Fibroblast of skin of left biceps (primary cell): ENCODE measurements at places on chromosomes 3 and 15.

DNA sequence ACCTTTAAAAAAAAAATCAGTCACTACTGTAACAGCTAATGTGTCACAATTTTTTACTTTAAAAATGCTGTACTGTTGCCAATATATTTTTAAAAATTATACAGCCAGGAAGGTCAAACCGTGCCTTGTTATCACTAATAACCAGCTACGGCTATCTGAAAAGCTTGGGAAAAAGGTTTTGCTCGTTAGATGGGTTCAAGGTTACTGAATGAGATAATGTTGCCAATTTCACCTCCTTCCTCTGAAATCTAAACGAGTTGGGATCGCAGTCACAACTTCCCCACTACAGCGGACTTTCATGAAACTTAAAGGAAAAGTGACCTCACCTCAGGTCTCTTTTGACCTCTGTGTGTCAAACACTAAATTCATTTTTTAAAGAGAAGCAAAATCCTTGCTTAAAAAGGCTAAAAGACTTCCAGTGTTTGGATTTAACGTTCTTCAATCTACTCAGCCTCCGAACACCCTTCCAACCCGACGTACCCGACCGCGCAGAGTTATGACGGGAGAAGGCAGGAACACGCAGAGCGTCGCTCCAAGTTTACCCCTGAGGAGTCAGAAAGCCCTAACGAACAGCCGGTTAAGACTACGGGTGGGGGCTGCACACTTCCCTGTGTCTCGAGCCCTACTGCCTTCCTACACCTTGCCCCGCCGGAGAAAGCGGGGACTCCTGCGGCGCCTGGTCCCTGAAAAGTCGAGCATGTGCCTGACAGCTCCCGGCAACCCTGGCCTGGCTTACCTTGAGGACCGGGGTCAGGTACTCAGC lies 860 bp downstream of the ATG3 start:
- peak; percentile 57 for DNase-seq

- peak; percentile 92 for DNase-seq
Observed at GRCh38 chr3:16064642-16065414, 109.7 kb upstream of the GALNT15 start.

- DNase-seq: no peak
Observed at GRCh38 chr15:47861111-47861903, 144.0 kb downstream of the SEMA6D start.

GRCh38 chr3:196227629-196228493 lies 11.5 kb downstream of the SLC51A start:
- DNase-seq: no peak

DNA sequence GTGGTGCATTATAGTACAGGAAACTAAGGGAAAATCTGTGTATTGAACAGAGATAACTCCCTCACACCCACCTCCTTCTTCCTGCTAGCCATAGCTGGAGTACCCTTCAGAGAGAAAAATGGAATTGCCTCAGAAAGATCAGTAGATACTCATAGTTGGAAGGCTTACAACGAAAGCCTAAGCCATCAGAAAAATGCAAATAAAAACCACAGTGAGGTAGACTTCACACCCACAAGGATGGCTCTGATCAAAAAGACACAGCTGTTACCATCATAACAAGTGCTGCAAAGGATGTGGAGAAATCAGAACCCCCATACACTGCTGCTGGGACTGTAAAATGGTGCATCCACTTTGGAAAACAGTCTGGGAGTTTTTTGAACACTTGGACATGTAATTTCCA lies 7.4 kb upstream of the DLG1 start:
- no peak for DNase-seq

GRCh38 chr3:24389108-24390090 lies 105.3 kb downstream of the THRB start:
- DNase-seq: no peak

GRCh38 chr3:58117561-58118181 lies 93.1 kb downstream of the DNASE1L3 start:
- DNase-seq: peak; percentile 20

DNA sequence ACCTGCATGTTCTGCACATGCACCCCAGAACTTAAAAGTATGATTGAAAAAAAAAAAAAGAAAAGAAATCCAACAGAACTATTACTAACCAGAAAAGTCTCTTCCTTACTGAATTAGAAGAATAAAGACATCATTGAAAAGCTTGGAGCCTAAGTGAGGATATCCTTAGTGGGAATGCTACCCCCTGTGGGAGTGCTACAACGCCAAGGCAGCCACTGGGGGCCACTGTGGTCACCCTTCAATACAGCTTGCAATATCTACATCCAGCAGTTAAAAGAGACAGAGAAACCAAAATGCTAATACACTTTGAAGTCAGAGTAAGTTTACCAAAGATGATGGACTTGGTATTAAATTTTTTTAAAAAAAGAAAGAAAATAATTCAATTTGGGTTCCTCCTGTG lies 292.0 kb downstream of the PLCL2 start:
- no peak for DNase-seq

DNA sequence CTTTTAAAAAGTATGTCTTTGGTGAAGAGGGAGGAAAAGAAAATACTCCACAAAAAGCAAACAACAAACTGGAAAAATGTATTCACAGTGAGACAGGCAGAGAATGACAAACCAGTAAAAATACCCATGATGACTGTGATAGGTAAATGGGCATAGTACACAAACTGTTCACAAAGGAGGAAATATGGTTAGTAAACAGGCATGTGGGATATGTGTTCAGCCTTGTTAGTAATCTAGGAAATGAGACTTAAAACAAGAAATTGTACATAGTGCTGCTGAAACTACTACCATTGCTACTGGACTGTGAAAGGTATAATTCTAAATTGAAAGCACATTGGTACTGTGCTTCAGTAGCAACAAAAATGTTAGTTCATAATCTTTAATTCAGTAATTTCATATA lies 50.1 kb downstream of the UBE2E2 start:
- DNase-seq: no peak

GRCh38 chr3:50179710-50180109 lies 11.7 kb upstream of the GNAT1 start:
- no peak for DNase-seq

DNA sequence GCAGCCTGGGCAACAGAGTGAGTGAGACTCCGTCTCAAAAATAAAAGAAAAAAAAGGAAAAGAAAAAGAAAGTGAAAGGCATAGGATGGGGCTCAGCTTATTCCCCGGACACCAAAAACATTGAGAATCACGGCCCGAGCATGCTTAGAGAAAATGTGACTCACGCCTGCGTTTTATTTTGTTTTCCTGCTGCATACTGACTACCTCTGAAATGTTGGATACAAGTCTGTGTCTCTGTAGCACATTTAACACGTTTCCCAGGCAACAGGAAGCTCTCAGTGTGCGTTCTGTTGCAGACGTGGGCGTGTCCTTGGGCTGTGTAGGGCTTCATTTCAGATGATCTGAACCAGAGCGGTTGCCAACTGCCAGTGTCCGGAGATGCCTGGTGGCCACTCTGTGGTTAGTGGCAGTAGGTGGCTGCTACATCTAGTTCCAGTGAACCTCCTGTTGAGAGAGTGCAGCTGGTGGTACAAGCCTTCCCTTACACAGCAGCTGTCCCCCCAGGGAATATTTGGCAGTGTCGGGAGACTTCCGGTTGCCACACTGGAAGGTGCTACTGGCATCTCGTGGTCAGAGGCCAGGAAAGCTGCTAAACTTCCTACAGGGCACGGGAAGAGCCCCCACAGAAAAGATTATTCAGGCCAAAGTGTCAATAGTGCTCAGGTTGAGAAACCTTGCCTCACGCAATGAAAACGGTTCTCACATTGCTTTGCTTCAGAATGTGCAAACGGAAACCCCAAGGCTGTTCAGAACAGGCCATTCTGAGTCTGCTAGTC lies 3.0 kb downstream of the SLC51A start:
- peak; percentile 42 for DNase-seq

DNA sequence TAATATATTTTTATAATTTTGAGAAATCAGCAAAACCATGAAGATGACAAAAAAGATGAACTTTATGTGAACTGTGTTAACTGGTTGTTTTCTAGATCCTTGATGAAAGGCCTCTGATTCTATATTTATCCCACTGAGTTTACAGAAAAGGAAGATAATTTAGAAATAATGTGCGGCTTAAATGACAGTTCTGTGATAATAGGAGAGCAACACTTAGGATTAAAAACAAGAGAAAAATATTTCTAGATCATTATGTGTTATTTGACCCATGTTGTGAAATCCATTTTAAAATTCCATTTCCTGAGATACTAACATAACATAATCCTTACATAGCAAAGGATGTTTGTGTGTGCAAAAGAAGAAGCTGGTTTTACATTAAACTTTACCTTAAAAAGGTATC lies 598.0 kb downstream of the DIPK2A start:
- DNase-seq: no peak

DNA sequence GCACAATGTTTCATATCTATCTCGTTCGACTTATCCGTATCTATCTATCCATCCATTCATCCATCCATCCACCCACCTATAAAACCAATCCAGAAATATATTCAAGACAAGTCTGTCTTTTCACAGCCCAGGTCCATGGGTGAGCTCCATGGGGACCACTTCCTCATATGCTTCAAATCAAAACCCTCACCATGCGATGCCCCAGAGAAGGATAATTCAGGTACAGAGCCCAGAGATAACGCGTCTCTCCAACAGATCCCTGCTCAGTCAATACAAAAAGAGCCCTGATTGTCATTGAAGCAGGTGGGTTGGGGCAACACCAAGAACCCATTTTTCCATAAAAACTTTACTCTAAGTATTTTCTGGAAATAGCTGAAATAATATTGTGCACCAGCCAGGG lies 47.2 kb downstream of the PCSK6 start:
- DNase-seq: no peak

DNA sequence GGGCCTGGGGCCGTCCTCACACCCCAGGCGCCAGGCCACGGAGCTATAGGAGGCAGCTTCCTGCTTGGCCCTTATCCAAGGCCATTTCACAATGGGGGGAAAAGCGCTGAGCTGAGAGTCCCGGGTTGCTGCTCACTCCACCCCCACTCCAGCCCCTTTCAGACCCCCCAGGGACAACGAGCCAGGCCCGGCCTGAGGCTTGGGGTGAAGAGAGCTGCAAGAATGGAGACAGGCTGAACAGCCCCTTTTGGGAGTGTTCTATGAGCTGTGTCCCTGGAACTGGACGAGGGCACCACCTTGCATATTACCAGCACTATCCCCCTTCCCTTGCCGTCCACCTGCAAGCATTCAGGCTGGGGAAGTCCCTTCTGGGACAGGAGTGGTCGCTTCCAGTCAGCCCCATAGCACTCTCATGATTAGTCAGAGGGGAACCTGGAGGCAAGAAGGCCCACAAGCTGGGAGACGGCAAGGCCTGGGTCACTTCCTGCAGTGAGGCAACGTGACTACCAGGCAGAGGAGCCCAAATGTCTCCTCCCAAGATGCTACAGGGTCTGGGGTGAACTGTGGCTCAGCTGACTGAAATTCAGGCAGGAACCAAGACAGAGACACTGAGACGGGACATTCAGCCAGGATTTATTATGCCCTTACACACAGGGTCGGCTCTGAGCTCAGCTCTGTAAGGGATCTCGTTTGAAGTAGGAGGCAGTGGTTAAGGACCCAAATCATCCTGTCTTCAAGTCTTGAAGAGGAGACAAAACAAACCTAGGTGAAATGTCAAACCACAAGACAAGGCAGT lies 8.6 kb upstream of the SRP14 start:
- DNase-seq: no peak

- DNase-seq: no peak
Observed at GRCh38 chr3:175294793-175295192, 435.7 kb downstream of the NAALADL2 start.

DNA sequence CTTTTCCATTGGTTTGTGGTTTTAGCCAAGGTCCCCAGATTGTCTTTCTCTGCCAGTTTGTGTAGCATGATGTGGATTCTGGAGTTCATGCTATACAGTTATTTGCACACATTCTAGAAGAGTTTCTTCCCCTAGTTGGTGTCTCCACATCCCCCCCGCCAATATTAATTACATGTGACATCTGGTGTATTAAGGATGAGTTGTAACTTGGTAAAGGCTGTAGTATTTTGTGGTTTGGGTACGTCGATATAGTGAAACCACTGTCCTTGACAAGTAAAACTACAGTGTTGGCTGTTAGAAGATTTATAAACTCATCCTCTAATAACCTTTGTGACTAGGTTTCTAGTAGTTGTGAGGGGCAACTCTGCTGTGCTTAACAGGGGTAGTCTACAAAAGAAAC lies 23.7 kb upstream of the P4HTM start:
- no peak for DNase-seq

- no peak for DNase-seq
Observed at GRCh38 chr3:126781406-126781805, 77.4 kb downstream of the CHCHD6 start.

DNA sequence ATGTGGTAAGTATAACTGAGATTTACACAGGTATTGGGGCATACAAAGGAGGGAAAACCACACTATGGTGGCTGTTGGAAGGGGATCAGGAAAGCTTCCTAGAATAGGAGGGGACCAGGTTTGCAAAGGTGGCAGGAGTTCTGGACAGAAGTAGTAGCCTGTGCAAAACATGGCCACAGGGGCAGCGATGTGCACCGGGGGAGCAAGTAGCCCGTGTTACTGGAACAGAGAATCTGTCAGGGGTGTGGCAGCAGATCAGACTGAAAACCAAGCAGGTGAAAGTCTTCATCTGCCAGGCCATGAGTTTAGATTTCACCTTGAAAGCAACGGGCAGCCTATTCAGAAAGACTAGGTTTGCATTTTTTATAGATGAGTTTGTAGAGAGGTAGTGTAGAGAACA lies 182.3 kb upstream of the LPP start:
- DNase-seq: no peak

- DNase-seq: no peak
Observed at GRCh38 chr15:62727501-62727900, 315.0 kb upstream of the TPM1 start.
